ENCODE measurements at places on chromosomes 6 and 20. TPM values are rescaled to one million over a fixed set of nuclear protein-coding genes. Genes with fewer than 3 reads are reported as not detected.

- DNase-seq, result no peak
These were observed 423.1 kb upstream of the RNF217 start for GRCh38 chr6:124539096-124539495.

SUMO4 gene
- 0.23 TPM for polyA plus RNA-seq

DNA sequence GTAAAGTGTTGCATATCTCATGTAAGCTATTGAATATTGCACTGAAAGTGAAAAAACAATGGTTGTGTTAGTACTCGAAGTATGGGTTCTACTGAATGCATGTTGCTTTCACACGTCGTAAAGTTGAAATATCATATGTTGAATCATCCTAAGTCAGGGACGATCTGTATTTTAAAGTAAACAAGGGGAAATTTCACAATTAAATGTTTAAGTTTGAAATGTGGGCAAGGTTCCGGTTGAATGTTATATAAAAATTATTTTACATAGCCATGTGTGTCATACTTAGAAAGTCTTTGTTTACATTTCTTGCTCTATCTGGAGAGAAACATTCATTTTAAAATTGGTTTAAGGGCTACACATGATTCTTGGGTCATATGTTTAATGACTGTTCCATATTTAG, 76.8 kb downstream of the AKAP7 start:
- no peak for DNase-seq

CST7 gene
- polyA plus RNA-seq, result not detected

DNA sequence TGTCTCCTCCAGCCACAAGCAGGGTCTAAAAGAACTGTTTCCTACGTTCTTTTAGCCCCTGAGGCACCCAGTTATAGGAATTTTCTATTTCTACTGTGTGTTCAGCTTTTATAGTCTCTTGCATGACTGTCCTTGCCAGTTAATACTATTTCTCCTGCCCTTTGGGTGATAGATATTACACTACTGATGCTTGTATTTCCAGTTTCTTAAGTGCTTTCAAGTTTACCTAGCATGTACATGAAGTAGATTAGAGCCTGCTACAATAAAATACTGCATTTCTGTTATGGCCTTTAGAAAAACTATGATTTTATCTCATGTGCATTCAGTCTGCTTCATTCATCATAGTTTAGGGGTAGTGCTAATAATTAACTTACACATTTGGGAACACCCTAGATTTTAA, 89.6 kb downstream of the FOXO3 start:
- DNase-seq, result no peak

- DNase-seq, result no peak
These were observed 181.1 kb downstream of the RPS12 start for GRCh38 chr6:132995432-132995831.

CST2 gene
- polyA plus RNA-seq, result 1.6 TPM

ASCC3 gene
- polyA plus RNA-seq, result 48.2 TPM
